Hematopoietic multipotent progenitor cell treated with erythropoietin and hydrocortisone succinate and interleukin-3 and kit ligand, for 17 days (in vitro differentiated cells): ENCODE measurements at places on chromosomes 11 and 22.

DNA sequence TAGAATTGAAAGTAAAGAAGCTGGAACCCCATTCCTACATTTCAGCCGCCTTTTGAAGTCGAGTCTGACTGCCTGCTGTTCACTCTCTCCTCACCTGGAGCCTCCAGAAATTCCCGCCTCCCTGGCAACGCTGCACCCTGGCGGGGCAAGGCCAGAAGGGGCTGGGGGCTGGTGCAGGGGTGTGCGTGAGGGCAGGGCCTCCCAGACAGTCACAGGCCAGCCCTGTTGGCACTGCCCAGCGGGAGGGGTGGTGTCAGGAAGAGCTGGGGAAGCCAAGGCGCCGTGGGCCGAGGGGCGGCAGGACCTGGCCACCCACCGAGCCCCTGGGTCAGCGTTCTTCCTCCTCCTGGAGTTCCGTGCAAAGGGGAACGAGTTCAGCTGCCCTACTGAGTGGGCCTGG lies 123.2 kb downstream of the KCNQ1OT1 start:
- DNase-seq: no peak

- peak; percentile 81 for DNase-seq
Observed at GRCh38 chr11:20367313-20367948, 3.9 kb downstream of the HTATIP2 start.

DNA sequence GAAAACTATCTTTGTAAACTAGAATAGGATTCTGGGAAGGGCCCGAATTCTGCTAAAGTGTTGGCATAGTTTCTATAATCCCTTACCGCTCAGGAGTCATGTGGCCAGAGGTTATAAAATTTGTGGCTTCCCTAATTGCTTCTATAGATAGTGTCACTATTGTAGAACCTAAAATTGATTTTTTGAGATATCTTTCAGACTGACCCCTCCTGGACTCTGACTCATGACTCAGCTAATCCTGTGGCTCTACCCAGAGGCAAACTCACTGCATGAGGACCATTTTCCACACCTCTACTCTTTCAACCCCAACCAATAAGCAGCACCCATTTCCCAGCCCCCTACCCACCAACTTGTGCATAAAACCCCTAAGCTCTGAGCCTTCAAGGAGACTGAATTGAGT lies 61.8 kb upstream of the PRSS23 start:
- no peak for DNase-seq

GRCh38 chr11:44057340-44057739 lies 8.7 kb upstream of the ACCS start:
- no peak for DNase-seq

DNA sequence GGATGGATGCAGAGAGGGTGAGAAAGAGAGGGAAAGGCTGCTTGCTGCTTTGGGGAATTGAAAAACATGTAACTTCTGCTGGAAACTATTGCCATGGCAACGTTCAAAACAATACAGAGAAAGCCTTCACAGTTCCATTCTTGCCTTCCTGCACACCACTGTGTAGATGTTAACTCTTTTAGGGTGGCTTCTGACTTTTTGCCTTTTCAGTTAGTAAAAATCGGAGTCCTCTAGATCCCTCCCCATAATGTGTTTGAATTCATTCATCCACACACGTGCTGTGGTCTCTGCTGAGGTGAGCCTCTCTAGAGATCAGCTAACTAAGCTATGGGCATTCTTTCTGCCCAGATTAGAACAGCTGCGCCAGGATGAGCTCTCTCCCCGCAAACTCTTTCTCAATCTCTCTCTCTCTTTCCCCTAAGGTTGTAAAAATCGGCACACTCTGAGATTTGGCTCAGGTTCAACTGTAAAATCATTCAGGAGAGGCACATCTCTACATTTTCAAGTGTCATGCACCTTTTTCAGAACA lies 1178.3 kb downstream of the LRRC4C start:
- DNase-seq: no peak

GRCh38 chr11:19368726-19369375 lies 128.1 kb upstream of the E2F8 start:
- DNase-seq: no peak

- no peak for DNase-seq
Observed at GRCh38 chr11:18804199-18804999, 12.8 kb upstream of the PTPN5 start.

GRCh38 chr11:134613646-134614045 lies 201.6 kb upstream of the B3GAT1 start:
- DNase-seq: no peak

- DNase-seq: no peak
Observed at GRCh38 chr11:100329352-100329751, 357.7 kb upstream of the ARHGAP42 start.

- no peak for DNase-seq
Observed at GRCh38 chr11:87301785-87302540, 264.2 kb downstream of the TMEM135 start.

DNA sequence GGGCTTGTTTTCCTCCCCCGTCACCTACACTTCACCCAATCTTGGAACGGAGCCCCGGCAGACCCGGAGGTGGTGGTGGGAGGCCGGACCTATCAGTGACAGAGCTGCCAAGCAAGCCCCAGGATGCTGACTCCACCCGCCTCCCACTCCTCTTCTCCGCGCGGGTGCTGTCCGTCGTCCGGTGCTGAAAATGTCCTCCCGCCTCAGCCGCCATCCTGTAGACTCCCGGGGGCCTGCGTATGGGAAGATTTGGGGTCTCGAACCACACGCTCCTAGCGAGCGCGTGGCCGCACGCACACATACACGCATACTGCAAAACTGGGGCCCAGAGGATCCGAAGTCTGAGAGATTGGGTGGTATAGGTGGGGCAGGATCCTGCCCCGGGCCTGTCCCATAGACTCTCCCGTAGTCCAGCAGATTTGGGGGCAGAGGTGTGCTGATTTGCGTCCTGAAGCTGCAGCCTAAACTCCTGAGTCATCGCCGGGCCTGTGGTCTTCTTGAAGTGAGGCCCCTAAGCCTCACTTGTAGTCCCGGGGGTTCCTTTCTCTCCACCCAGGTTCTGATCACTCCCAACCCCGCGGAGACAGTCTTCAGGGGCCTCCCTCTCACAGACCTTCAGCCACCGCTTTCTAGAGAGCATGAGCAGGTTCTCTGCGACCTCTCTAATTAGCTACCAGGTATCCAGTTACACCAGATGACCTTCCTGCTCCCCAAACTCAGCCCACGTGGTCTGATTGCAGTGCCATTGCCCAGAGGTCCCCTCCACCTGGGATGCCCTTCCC lies 796 bp upstream of the YIF1A start:
- no peak for DNase-seq

- no peak for DNase-seq
Observed at GRCh38 chr11:4060182-4060923, 34.2 kb upstream of the RRM1 start.

DNA sequence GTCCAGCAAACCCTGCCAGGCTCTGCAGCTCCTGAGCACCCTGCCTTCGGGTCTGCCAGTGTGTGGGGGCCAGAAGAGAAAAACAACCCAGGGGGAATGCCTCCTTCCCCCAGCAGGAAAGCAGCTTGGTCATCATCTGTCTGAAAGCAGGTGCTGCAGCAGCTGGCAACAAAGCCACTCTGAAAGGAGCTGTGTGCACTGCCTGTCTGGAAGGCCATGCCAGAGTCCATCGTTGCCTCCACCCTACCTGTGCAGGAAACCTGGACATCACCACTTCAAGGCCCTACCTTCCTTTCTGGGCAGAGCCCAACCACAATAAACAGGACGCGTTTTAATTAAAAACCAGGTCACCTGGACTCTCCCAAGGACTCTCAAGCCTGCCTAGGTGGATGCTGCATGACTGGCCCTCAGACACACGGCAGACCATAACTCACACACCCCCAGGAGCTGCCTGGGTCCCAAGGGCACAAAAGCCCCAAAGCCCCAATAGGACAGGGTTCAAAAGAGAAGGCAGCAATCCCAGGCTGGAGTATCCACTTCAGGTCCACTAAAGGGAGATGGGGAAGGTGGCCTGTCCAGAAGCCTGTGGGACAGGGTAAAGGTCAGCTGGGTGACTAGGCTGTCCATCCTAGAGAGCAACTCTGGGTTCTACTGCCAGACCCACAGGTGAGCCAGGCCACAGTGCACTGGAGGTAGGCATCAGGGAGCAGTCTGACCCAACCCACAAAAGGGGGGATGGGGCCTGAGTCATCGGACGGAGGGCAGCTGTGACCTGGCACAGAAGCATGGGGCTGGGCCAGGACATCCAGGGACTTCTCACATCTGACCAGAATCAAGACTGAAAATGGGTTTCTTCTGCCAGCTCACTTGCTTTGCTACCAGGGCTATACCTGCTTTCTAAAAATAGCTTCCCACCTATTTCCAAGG lies 6.1 kb downstream of the GNB1L start:
- DNase-seq: no peak

GRCh38 chr22:48960980-48961660 lies 866.6 kb downstream of the BRD1 start:
- DNase-seq: no peak

GRCh38 chr11:61828629-61829407 lies 718 bp downstream of the FADS2 start:
- peak; percentile 44 for DNase-seq

GRCh38 chr11:47271961-47272661 lies 2.2 kb downstream of the MADD start:
- DNase-seq: no peak

DNA sequence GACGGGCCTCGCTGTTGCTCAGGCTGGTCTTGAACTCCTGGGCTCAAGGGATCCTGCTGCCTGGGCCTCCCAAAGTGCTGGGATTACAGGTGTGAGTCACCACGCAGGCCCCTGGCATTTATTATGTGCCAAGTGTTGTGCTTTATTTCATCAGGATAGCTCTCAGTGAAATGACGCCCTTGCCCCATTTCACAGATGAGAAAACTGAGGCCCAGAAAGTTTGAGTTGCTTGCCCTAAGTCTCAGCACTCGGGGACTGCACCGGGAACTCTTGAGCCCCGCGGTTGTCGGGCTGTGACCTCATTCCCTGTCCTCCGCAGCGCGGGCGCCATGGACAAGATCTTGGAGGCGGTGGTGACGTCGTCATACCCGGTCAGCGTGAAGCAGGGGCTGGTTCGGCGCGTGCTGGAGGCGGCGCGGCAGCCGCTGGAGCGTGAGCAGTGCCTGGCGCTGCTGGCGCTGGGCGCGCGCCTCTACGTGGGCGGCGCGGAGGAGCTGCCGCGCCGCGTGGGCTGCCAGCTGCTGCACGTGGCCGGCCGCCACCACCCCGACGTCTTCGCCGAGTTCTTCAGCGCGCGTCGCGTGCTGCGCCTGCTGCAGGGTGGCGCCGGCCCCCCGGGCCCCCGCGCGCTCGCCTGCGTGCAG lies 7.3 kb downstream of the USP35 start:
- no peak for DNase-seq

DNA sequence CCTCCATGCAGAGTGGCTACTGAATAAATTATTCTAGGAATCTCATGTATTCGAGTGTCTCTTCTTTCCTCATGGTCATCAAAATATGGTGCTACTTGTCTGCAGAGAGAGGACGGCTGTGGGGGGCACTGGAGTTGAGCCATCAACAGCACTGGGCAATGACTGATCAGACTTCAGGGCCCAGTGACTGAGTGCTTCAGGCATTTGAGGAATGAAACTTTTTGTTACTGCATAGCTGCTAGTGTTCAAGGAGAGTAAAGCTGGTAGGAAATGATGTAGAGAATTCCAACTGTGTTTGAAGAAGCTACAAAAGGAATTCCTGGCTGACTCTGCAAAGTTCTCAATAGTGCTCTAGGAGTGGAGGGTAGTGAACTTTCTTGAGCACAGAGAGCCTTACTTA lies 277.7 kb downstream of the CADM1 start:
- no peak for DNase-seq

DNA sequence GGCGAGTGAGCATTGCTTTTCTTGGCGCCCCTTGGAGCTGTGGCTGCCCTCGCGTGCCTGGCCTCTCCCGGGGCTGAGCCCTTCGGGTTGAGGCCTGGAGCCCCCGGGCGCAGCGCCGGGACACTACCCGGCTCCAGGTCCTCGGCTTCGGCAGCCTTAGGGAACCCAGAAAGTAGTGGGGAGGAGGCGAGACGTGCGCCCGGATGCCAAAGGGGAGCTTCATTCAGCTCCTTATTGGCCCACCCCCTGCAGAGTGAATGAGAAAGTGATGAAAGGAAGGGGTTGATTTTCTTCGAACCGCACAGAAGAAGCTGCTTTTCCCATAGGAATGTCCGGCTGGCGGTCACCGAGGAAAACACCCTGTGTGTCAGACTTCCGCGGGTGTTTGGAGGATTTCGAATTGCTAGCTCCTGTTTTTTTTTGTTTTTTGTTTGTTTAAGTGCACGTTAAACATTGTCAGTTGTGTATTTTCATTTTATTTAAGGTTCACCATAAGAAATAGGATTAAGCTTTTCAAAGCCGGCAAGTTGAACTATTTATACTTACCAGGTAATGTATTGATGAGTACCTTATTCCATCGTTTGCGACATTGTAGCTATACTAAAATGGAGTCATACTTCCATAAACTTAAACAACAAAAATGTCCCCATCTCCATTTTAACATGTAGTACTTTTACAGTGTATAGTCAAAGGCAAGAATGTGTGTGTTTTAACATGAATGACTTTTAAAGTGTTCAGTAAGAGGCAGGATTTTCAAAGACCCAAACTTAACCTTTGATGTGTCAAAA lies 841 bp upstream of the EIF4G2 start:
- DNase-seq: peak; percentile 23

GRCh38 chr11:1219834-1220815 lies 2.7 kb upstream of the MUC5B start:
- no peak for DNase-seq

DNA sequence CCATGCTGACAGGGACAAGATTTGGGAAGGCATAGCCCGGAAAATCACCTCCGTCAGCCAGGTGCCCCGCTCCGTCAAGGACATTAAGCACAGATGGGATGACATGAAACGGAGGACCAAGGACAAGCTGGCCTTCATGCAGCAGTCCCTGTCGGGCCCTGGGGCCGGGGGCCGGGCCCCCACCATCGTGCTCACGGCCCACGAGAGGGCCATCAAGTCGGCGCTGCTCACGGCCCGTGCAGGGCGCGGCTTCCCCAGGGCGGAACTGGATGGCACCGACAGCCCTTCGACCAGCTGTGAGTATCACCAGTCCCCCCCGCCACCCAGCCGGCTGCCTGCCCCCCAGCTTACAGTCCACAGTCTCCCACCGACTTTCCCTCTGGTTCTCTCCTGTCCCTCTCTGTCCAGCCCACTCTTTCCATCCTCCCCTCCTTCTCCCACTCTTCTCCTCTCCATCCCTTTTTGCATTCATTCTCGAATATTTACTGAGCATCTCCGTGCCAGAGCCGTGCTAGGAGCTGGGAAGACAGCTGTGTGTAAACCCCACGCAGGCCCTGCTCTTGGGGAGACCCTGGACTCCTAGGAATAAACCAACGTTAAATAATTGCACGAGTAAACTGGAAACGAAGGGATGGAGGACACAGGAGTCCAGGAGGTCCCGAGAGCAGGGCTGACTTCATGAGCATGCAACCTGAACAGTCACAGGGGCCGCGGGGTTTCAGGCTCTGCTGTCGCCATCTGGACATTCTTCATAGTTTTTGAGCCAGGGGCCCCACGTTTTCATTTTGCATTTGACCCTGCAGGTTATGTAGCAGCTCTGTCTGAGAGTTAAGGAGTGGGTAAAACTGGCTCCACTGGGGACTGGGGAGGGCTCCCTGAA lies 62.8 kb downstream of the PRDM11 start:
- no peak for DNase-seq

DNA sequence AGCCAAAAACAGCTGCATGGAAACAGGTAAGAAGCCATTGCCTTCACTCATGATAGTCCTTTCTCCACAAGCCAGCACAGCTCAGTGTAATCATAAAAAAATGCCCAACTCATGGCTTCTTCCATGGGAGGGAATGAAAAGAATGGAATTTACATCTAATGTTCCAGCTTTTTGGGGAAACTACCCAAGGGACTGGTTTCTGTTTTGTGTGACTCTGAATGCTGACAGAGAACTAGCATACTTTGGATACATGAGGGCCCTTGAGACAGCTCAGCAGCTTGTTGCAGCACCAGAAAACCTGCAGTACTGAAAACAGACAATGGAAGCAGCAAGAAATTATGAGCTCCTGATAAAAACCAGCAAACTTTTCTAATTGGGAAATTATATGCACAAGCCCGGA lies 24.2 kb upstream of the HORMAD2 start:
- no peak for DNase-seq
